ENCODE measurements at places on chromosomes 6 and 20.

GRCh38 chr20:8361006-8361652 lies 229.1 kb downstream of the PLCB1 start:
- DNase-seq = peak; percentile 69

DNA sequence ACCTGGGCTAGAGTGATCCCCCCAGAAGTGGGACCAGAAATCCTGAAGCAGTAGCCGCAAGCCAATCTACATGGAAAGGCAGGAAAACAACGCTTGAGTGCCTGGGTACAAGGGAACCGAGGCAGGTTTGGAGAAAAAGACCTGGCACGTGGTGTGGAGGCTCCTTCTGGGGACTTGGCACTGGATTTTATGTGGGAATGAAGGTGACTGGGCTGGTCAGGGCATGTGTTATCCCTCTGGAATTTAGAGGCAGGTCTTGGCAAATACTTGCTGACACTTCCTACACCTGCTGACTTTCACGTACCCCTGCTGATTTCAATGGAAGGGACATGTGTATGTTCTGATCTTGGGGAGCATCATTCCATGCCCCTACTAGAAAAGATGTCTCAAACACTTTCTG lies 25.0 kb upstream of the FAM217A start:
- no peak for DNase-seq

GRCh38 chr6:117907601-117908245 lies 659 bp downstream of the SLC35F1 start:
- DNase-seq = no peak

DNA sequence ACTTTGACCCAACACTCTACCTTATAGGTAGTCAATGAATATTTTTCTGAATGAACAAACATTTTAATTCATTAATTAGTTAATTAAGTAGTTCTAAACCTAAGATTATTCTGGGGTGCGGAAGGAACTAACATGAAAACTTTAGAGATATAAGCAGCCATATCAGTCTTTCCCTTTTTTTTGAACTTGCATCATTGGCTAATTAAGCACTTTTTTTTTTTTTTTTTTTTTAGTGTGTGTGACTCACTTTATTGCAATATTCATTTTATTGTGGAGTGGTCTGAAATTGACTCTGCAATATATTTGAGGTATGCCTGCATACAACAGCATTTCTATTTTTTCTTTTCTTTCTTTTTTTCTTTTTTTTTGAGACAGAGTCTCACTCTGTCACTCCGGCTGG lies 21.8 kb upstream of the AMD1 start:
- peak; percentile 11 for DNase-seq

- DNase-seq = peak; percentile 91
These were observed 285.2 kb downstream of the UST start for GRCh38 chr6:149031859-149032598.

DNA sequence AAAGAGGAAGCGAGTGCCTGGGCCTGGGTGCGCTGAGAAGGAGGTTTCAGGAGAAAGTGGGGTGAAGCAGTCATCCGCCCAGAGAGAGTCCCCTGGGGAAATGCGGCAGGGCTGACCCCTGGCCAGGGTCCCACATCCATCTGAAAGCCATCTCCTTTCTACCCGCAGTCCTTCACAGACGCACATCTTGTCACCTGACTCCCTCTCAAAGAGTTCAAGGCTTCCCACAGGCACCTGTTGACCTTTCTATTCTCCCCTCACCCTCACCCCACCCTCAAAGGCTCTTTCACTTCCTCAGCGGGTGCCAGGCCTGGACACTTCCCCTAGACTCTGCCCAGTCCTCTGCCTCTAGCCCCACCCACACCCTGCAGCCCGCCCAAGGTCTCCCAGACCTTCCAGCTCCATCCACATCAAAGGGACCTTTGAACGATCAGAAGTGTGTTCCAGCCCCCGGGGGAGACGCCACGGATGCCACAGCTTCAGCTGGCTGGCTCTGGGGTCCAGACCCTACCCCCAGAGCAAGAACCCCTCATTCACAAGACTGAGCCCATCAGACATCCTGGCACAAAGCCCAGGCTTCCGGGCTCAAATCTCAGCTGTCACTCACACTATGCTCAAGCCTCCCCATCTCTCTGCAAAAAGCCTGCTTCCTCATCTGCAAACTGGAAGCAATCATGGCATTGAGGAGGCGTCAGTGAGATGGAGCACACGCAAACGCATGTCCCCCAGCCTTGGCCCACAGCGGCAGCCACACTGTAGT lies 2.1 kb downstream of the CTSZ start:
- no peak for DNase-seq

GRCh38 chr6:136345145-136345544 lies 55.5 kb upstream of the BCLAF1 start:
- DNase-seq = no peak

GRCh38 chr6:167861424-167861823 lies 34.7 kb downstream of the AFDN start:
- no peak for DNase-seq

Data from fibroblast of mammary gland (primary cell).